Endothelial cell of coronary artery (primary cell): ENCODE measurements at places on chromosomes 12 and 14. TPM values are rescaled to one million over a fixed set of nuclear protein-coding genes. Genes with fewer than 3 reads are reported as not detected.

Gene MYH6
- not detected in 2 replicates for total RNA-seq

Gene SMCO2
- total RNA-seq = 0.36 and 0.75 TPM in 2 replicates

Gene CIROP
- total RNA-seq = not detected in 2 replicates

Gene LGR5
- total RNA-seq = not detected in 2 replicates

Gene ASB2
- total RNA-seq = 0.18 TPM in 1 of 2 replicates, not detected in the other

Gene SLC7A7
- 13.6 and 16.0 TPM in 2 replicates for total RNA-seq

Gene IRF9
- 39.4 and 47.7 TPM in 2 replicates for total RNA-seq

Gene C3AR1
- total RNA-seq = 0.09 and 0.28 TPM in 2 replicates

Gene LBHD2
- total RNA-seq = not detected in 2 replicates

Gene LRP1-AS
- total RNA-seq = not detected in 2 replicates

Gene RERG
- total RNA-seq = 0.94 TPM in 1 of 2 replicates, not detected in the other

Gene CRACR2A
- 7.7 and 7.8 TPM in 2 replicates for total RNA-seq

Gene SNW1
- total RNA-seq = 50.7 and 54.8 TPM in 2 replicates

Gene HSPB8
- total RNA-seq = 1.6 and 6.5 TPM in 2 replicates

Gene PHC1
- 9.7 and 18.4 TPM in 2 replicates for total RNA-seq

Gene OVCH1
- total RNA-seq = 0.85 TPM in 1 of 2 replicates, not detected in the other

Gene COX8C
- total RNA-seq = not detected in 2 replicates

Gene PIK3C2G
- total RNA-seq = not detected in 2 replicates

Gene PIANP
- under 0.01 TPM in 1 of 2 replicates, not detected in the other for total RNA-seq

Gene METTL17
- total RNA-seq = 24.1 and 24.5 TPM in 2 replicates

Gene KCNC2
- total RNA-seq = not detected in 2 replicates

Gene PRH2
- total RNA-seq = not detected in 2 replicates

Gene IFNG-AS1
- total RNA-seq = not detected in 2 replicates

Gene KRT71
- not detected in 2 replicates for total RNA-seq

Gene TCTN1
- total RNA-seq = 8.0 and 13.0 TPM in 2 replicates

Gene TRIAP1
- 30.2 and 48.4 TPM in 2 replicates for total RNA-seq

Gene CSRP2
- 3.9 and 4.8 TPM in 2 replicates for total RNA-seq

Gene TAC3
- not detected in 2 replicates for total RNA-seq

Gene SALL2
- 0.45 and 1.5 TPM in 2 replicates for total RNA-seq

Gene MBIP
- total RNA-seq = 4.7 and 7.2 TPM in 2 replicates

Gene PAH
- total RNA-seq = not detected in 2 replicates

Gene SLC4A8
- total RNA-seq = 4.9 TPM in 2 replicates

Gene CLEC2B
- 10.3 and 36.7 TPM in 2 replicates for total RNA-seq

Gene POTEG
- total RNA-seq = not detected in 2 replicates

Gene NIN
- 34.1 and 41.3 TPM in 2 replicates for total RNA-seq

Gene KRT5
- total RNA-seq = 0.18 and 0.28 TPM in 2 replicates

Gene KRT79
- total RNA-seq = 0.28 TPM in 1 of 2 replicates, not detected in the other

Gene KCNH3
- under 0.01 and 0.09 TPM in 2 replicates for total RNA-seq

Gene LRRK2
- 2.0 and 2.5 TPM in 2 replicates for total RNA-seq

Gene SPRYD4
- 1.0 and 1.3 TPM in 2 replicates for total RNA-seq

Gene CNTN1
- 0.09 and 0.38 TPM in 2 replicates for total RNA-seq
